ENCODE measurements at places on chromosomes 13 and 19. TPM values are rescaled to one million over a fixed set of nuclear protein-coding genes. Genes with fewer than 3 reads are reported as not detected.

The EBI3 gene
- 0.27 TPM for total RNA-seq

The ZSCAN18 gene
- total RNA-seq = 13.9 TPM

The LHB gene
- total RNA-seq = not detected

The CEBPA gene
- 0.14 TPM for total RNA-seq

The ZNF221 gene
- 5.2 TPM for total RNA-seq

The RNF17 gene
- not detected for total RNA-seq

The ZNF180 gene
- total RNA-seq = 11.6 TPM

The CYP2S1 gene
- 0.93 TPM for total RNA-seq

The CYP4F8 gene
- total RNA-seq = not detected

The ZNF570 gene
- total RNA-seq = 5.5 TPM

The ZNF296 gene
- total RNA-seq = 0.40 TPM

The DIS3 gene
- 77.0 TPM for total RNA-seq

The PLK5 gene
- not detected for total RNA-seq

The CGB8 gene
- total RNA-seq = not detected

The OR7D2 gene
- 0.22 TPM for total RNA-seq

The ERICH6B gene
- not detected for total RNA-seq

All from thoracic aorta endothelial cell (primary cell).